Activated CD8-positive, alpha-beta memory T cell treated with anti-CD3 and anti-CD28 coated beads for 1 hour (primary cell): ENCODE measurements at places on chromosomes 7 and 10.

GRCh38 chr10:133614830-133615580 lies 11.6 kb downstream of the FRG2B start:
- no peak for DNase-seq

- DNase-seq: no peak
These were observed 70.6 kb downstream of the CALD1 start for GRCh38 chr7:134850066-134850465.

DNA sequence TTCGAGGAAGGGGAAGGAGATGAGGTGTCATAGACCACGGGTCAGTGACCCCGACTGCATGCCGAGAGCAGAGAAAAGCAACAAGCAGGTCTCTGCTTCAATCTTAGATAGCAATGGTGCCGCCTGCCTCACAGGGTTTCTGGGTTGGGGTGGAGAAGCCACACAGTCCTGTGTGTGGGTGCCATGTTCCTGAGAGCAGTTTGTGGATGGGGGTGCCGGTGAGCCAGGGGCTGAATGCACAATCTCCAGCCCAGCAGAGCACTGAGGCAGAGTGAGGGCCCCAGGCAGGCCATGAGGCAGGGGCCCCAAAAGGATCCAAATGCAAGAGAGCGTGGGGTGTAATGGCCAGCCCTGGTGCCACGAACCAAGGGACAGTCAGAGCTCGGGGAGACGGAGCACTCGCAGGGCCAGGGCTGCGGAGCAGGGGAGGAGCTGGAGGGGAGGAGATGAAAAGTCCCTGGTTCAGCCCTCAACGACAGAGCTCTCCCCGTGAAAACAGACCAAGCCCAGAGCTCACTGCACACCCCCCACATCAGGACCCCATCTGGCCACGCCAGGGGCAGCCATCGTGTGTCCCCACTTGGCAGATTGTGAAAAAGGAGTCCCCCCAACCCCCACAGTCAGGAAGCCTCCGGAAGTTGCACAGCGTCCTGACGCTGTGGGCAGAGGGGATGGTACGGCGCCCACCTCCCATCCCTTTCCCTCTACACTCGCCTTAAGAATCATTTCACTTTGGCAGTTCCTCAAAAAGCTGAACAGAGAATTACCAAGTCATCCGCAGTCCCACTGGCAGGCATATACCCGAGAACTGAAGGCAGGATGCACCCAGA lies 19.9 kb downstream of the WDR86 start:
- DNase-seq: no peak

DNA sequence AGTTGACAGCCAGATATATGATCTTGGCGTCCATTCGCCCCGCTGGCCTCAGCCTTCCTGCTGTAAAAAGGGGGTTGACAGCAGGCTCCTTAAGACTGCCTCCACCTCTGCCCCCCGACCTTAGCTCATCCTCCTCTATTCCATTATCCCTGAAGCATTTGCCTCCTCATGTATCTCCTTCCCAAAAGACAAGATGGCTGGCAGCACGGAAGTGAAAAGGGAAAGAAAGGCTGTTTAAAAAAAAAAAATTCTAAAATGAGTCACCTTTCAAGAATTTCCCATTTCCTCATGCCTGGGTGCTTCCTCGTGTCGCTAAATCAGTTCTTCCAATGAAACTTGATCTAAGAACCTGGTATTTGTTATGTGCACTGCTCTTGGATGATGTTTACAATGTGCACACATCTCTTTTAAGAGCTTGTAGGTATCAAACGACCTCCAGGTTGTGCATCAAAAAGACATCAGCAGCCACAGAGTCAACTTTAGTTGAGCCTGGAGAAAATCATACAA lies 1.7 kb downstream of the SCRN1 start:
- DNase-seq: no peak

DNA sequence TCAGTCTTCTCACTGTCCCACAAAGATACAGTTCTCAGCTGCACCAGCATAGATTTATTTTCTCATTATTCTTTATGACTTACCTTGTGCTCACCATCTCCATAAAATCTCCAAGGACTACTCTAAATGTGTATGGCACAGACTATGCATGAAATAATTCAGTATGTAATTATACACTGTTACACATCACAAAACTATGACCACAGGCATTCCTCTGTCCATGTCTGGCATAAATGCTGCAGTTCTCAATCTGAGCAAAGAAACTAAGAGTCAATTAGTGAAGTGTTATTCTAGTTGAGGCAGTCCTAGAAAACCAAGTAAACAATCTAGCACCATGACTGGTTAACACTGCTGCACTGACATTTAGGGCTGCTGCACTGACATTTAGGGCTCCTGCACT lies 2.7 kb downstream of the CYCS start:
- DNase-seq: no peak

GRCh38 chr7:39615350-39615975 lies 7.9 kb upstream of the RALA start:
- DNase-seq: no peak

DNA sequence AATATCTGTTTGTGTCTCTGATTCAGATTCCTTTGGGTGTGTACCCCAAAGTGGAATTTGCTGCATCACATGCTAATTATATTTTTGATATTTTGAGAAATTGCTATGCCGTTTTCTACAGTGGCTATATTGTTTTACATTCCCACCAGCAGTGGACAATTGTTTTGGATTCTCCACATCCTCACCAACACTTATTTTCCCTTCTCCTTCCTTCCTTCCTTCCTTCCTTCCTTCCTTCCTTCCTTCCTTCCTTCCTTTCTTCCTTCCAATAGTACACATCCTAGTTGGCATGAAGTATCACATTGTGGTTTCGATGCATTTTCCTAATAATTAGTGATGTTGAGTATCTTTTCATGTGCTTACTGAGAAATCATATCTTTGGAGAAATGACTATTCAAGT lies 535.5 kb downstream of the SH2D4B start:
- DNase-seq: no peak

DNA sequence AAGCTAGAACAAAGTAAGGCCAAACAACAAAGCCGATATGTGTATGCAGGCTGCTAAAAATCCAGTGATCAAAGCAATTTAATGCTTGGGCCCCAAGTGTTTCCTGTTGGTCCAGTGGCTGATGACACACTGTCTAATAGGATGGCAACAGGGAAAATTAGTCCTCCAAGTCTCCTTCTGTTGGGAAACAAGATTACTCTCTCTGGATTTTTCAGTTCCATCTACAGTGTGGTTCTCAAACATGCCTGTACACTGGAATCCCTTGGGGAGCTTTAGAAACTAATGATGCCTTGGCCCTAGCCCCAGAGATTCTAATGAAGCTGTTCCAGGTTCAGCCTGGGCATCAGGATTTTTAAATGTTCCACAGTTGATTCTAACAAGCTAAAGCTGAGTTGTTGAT lies 198.7 kb downstream of the AHR start:
- DNase-seq: no peak

- DNase-seq: no peak
These were observed 18.0 kb downstream of the TRUB1 start for GRCh38 chr10:114955984-114956383.

DNA sequence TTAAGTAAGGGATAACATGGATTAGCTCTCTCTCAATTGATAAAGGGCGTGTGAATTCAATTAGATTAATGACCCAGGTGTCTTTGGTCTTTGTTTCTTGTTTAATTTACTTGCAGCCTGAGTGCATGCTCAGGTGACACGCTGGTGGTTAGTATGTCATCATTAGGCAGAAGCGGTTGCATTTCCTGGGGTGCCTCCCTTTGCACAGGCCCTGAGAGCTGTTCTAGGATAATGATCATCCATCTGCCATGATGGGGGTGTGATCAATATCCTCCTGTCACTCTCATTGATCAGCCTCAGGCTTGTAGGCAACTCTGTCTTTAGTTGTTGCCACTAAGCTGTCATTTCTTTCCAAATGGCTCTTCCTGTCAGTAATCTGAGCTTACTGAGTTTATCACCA lies 99.6 kb upstream of the NPS start:
- no peak for DNase-seq

DNA sequence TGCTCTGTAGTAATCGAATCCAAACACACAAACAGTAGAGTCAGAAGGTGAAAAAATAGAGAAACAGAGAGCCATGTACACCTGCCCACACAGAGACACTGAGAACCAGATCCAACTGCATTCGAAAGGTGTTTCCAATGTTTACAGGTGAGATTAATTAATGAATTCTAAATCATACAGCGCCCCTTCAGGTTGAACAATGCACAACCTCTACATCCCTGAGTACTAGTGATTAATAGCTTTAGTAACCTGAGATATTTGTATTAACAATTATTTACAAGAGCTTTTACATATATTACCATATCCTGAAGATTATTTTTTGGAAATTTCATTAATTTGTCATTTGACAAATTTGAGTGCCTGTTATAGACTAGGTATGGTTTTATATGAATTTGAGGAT lies 7.6 kb upstream of the MRC1 start:
- no peak for DNase-seq

- DNase-seq: no peak
These were observed 31.2 kb downstream of the EBF3 start for GRCh38 chr10:129932751-129933433.

DNA sequence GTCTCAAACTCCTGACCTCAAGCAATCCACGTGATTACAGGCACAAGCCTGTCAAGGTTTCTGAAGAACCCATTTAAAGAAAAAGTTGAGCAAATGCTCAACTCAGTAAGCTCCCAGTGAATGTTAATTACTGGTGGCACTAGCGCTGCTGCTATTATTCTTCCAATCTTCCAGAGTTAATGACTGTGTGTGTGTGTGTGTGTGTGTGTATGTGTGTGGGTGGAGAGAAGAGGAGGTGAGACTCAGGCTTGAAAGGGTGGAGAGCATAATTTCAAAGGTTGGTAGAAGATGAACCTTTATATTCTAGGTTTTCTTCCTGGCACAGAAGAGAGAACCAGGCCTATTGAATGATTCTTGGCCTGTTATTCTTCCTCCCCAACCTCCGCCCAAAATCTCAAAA lies 11.6 kb upstream of the NPVF start:
- DNase-seq: no peak

DNA sequence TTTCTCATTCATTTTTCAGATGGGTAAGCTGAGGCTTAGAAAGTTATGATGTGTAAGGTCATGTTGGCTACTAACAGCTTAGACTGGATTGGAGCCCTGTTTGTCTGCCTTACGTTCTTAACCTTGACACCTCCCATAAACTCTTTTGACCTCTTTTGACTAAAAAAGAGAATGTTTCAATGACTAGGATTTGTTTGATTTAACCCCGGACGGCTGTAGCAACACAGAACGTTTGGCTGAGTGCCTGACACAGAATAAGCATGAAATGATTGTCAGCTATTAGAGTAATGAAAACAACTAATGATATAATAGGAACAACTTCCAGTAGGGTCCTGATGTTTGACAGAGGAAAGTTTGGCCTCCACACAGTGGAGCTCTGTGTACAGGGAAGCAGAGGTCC lies 83.3 kb upstream of the PDZD8 start:
- DNase-seq: no peak

DNA sequence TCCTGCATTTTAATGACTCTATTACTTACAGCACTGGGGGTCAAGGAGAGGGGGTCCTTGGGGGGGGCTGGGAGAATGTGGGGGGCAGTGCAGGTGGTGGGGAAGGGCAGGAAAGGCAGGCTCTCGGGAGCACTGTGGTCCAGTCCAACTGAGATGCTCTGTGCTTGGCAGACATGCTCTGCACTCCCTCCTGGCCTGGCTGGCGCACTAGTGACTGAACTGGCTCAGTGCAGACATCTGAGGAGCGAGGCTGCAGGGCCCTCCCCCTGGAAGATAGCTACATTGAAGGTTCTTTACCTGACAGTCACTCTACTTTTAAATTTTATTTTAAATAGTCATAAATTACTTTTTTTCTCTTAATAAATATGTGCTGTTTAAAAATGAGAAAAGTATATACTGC lies 105.7 kb downstream of the NEURL1 start:
- DNase-seq: no peak

DNA sequence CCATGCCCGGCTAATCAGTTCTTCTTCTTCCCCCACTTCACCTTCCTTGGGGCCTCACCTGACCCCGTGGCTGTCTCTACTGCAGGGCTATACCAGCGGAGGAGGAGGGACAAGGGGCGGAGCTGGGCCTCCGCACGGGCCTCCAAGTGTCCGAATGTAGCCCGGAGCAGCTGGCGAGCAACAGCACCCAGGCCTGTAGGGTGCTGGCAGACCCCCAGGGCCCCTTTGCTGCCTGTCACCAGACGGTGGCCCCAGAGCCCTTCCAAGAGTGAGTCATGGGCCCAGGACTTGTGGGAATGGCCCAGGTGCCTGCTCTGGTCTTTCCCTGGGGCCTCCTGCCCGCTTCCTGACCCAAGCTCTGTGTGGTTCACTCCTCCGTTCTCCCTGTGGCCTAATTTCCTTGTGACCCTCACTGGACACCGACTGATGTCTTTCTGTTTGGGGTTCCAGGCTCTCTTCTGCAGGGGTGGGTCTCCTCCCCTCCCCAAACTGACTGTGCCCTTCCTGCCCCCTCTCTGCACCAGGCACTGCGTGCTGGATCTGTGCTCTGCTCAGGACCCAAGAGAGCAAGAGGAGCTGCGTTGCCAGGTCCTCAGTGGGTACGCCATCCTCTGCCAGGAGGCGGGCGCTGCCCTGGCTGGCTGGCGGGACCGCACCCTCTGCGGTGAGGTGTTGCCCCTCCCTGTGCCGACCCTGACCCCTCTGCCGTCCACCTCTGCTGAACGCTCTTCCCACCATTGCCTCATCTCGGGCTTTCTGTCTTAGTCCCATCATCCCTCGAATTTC lies 35.2 kb downstream of the EPHB4 start:
- DNase-seq: no peak

- DNase-seq: no peak
These were observed 415.4 kb upstream of the LRRN3 start for GRCh38 chr7:110675383-110676103.

DNA sequence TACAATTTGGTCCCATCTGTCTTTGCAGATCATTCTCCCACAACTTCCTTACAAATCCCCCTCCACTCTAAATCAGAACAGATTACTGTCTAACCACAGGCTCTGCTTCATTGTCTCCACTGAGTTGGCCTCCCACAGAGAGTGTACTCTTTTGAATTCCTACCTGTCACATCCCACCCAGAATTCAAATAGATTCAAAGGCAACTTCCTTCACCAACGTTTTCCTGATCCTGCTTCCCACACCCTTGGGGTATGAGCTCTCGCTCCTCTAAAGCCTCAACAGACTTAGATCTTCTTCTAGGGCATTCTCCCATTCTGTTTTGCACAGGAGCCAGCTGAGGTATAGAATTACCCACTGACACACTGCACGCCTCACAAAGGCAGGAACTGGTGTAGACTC lies 197.8 kb upstream of the CDCA7L start:
- DNase-seq: no peak

DNA sequence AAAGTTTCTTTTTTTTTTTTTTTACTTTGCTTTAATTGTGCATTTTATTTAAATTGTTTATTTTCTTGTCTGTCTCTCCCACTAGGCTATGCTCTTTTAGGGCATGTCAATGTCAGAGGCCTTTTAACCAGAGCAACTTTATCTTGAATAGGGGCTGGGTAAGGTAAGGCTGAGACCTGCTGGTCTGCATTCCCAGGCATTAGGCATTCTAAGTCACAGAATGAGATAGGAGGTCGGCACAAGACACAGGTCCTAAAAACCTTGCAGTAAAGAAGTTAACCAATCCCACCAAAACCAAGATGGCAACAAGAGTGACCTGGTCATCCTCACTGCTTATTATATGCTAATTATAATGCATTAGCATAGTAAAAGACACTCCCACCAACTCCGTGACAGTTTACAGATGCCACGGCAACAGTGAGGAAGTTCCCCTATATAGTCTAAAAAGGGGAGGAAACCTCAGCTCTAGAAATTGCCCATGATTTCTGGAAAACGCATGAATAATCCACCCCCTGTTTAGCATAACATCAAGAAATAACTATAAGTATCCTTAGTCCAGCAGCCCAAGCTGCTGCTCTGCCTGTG lies 47.0 kb upstream of the FRMD4A start:
- DNase-seq: no peak

- no peak for DNase-seq
These were observed 10.6 kb upstream of the LYZL2 start for GRCh38 chr10:30639946-30640786.
